ENCODE measurements at places on chromosomes 1 and 21.

DNA sequence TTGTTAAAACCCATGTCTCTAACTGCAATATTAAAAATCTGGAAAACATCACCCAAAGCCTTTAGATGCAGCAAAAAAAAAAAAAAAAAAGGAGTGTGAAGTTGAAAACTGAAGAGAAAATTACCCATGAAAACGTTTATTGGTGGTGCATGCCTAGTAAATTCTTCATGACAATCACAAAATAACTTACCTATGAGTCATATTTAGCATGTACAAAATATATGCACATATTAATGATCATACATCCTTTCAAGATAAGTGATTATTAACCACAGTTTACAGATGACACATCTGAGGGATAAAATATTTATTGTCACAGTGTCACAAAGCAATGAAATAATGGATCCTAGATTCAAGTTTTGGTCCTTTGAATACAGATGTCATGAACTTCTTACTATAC is 505.2 kb upstream of the NR5A2 start:
- peak; percentile 23 for DNase-seq

DNA sequence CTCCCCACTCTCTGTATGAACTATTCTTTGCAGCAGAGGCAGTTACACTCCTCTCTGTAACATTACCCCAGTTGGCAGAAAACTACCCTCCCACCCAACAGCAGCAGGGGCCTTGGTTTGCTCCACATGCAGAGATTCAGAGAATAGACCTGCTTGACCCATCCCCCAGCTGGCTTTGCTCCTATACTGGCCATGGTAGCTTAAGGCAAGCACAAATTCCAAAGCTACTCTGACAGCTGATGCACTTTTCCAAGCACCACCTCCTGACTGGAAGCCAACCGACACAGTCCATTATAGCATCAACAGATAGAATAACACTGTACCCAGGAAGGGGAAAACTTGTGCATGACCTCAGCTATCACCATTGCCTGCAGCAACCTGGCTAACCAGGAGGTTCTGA is 846.5 kb upstream of the NCAM2 start:
- no peak for DNase-seq

GRCh38 chr21:32545948-32546441 is 39.3 kb downstream of the TCP10L start:
- DNase-seq, result no peak

GRCh38 chr1:20259646-20260045 is 31.0 kb upstream of the VWA5B1 start:
- DNase-seq, result no peak

GRCh38 chr1:26949266-26949925 is 10.9 kb downstream of the KDF1 start:
- no peak for DNase-seq

GRCh38 chr1:243288062-243288461 is 32.2 kb downstream of the SDCCAG8 start:
- DNase-seq, result no peak

GRCh38 chr21:38761531-38761930 is 44.2 kb upstream of the ETS2 start:
- no peak for DNase-seq

GRCh38 chr1:23400324-23401114 is 24.0 kb downstream of the TCEA3 start:
- no peak for DNase-seq

- no peak for DNase-seq
Observed at GRCh38 chr1:46537651-46538050, 13.8 kb downstream of the KNCN start.

DNA sequence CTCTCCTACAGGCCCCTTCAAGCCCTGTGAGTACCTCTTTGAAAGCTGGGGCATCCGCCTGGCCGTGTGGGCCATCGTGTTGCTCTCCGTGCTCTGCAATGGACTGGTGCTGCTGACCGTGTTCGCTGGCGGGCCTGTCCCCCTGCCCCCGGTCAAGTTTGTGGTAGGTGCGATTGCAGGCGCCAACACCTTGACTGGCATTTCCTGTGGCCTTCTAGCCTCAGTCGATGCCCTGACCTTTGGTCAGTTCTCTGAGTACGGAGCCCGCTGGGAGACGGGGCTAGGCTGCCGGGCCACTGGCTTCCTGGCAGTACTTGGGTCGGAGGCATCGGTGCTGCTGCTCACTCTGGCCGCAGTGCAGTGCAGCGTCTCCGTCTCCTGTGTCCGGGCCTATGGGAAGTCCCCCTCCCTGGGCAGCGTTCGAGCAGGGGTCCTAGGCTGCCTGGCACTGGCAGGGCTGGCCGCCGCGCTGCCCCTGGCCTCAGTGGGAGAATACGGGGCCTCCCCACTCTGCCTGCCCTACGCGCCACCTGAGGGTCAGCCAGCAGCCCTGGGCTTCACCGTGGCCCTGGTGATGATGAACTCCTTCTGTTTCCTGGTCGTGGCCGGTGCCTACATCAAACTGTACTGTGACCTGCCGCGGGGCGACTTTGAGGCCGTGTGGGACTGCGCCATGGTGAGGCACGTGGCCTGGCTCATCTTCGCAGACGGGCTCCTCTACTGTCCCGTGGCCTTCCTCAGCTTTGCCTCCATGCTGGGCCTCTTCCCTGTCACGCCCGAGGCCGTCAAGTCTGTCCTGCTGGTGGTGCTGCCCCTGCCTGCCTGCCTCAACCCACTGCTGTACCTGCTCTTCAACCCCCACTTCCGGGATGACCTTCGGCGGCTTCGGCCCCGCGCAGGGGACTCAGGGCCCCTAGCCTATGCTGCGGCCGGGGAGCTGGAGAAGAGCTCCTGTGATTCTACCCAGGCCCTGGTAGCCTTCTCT is 23.5 kb downstream of the UBE2T start:
- DNase-seq, result no peak

DNA sequence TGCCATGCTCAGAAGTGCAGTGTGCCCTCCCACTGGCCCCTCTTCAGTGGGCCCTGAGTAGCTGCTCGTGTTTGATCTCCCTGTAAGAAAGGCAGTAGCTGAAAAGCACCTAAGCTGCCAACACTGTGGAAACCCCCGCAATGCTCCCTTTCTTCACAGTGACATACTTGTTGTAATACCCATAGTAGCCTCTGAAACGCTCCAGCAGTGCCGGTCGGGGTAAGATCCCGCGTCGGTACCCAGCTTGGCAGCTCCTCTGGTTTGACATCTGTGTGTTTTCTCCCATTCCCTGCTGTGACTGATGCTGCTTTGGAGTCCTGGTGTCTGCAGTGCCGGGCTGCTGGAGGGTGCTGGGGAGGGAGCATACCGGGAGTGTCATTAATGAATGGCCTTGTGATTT is 3.6 kb downstream of the CHAF1B start:
- DNase-seq, result no peak

DNA sequence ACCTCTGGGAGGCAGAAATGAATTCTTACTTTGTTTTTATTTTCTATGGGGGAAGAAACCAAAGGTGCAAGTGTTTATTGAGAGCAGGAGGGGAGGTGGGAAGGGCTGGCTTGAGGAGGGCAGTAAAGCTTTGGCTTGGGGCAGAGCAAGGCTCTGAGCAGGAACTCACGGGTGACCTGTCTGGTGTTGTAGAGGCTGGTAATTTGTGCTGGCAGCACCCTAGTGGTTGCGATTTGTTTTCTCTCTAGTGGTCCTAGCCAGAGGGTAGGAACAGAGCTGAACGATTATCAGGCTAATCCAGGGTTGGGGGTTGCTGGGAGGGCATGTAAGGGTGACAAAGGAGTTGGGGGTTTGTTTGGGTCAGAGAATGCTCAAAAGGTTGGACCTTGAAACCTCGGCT is 16.6 kb downstream of the TMCC2 start:
- no peak for DNase-seq

DNA sequence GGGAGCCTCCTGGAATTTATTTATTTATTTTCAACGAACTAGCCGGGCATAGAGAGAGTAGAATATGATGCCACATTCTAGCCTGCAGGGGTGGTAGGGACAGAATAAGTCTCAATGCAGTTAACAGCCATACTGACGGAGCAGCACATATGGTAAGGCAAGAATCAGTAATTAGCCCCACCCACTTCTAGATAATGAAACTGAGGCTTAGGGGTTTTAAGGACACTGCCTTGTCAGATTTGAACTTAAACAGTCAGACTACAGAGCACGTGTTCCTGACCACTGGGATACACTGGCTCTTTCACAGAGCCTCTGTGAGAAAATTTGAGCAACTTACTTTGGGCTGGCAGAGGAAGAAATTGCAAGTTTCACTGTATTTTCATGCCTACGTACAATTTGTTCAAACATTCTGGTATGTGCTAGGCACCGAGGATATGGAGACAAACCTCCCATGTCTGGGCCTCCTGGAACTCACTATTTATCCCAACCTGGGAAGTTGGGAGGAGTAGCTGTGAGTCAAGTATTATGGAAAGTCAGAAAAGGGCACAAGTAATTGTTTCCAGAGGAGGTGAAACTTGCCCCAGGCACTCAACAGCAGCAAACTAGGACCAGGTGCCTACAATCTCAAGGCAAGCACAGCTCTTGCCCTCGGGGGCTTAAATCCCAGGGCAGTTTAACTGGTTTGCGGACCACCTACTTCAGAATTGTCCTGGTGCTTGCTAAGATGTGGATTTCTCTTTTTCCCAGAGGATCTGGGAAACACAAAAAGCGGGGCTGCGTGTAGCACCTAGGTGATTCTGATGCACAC is 1.6 kb upstream of the CLIC4 start:
- DNase-seq, result no peak

DNA sequence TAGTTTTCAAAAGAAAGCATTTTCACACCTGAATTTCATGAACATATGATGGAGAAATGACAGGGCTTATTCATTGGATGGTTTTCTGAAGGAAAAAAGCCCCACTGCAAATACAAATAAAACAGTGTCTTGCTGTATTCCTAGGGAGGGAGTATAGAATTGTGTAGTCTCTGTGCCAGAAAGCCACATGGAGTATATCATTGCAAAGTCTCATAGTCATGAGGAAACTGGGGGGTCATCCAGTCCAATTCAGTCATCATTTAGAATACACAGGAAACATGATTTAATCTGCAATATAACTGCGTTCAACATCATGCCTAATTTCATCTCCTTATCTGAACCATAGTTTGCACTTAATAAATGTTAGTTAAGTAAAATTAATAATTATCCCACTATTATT is 222.3 kb downstream of the NTNG1 start:
- no peak for DNase-seq

DNA sequence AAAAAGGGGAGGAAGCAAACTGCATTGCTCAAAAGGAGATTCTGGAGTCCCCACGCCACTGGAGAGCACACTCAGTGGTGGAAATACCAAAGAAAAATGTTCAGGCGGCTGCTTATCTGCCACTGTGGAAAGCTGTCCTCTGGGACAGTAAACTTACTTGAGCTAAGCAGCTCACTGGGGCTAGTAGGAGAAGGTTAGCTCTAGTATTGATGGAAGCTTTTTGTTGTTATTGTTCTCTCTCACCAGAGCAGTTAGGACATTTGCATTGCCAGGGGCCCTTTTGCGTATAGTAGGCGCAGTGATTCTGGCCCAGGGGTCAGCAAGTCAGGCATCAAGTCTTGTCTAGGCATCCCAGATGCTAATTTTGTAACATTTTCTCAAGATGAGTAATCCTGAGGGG is 15.6 kb downstream of the BACE2 start:
- DNase-seq, result no peak

DNA sequence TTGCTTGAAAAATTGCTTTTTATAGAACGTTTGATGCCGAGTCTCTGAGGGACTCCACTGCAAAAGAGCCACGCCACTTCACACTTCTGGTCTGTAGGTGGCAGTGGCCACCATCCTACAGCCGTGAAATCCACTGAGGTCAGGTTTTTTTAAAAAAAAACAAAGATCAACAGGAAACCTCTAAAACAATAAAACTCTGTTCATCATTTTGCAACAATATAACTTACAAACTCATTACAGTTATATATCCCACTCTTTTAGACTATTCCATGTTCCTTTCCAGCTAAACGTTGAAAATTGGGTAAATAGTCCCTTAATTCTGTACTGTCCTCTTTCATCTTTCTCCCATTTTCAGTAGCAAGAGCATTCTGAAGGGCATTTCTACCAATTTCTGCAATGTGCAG is 64.6 kb upstream of the FMN2 start:
- DNase-seq, result no peak

GRCh38 chr1:54537611-54538010 is 10.4 kb upstream of the ACOT11 start:
- no peak for DNase-seq

DNA sequence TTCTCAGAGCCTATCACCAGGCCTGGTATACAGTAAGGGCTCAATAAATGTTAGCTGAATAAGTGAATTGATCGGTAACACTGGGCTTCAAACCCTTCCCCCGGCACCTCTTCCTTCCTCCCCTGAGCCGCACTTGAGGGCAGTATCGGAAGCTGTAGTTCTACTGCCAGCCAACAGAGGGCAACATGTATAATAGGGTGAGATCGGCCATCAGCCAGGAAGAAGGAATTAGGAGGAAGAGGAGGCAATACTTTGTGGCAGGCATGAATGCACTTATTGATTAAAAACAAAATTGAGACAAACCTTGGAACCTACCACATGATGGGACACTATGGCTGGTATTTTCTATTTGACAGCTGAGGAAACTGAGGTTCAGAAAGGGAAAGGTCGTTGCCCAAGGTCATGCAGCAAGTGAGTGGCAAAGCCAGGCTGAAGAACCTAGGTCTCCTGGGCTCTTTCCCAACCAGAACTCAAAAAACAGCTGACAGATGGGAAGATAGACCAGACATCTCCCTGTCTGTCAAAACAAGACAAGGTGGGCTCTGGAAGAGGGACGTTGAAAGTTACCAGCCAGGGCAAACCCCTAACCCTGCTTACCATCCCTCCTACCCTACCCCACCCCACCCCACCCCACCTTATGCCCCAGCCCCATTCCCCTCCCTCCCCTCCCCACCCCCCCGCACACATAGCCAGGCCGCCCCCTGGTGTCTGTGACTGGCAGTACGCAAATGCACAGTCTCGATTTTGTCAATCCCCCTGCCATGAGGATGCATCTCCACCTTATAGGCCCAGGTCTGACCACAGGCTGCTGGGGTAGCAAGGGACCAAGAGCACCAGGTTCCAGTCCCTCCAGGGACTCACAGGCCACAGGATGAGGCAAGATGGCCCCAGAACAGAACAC is 107.3 kb upstream of the RUNX3 start:
- DNase-seq, result no peak

- no peak for DNase-seq
Observed at GRCh38 chr21:15486460-15487195, 243.2 kb upstream of the USP25 start.

GRCh38 chr1:25944986-25945385 is 38.8 kb upstream of the STMN1 start:
- no peak for DNase-seq

DNA sequence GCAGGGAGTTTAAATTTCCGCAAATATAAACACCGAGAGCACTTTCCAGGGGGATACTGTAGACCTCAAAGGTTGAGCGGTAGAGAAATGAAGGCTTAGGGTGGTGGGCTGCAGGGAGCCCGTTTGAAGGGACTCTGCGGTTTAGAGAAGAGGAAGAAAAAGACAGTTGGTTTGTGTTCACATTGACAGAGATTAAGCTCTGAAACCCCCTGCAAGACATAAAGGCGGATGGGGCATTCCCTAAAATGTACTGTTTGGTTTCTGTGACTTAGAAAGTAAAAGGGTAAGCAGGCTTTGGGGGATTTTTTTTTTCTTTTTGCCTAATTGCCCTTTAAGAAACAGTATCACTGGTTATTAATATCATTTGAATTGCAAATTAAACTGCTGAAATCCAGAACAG is 1.3 kb downstream of the KAZN start:
- no peak for DNase-seq

Data from BJ (cell line).